Cortex of kidney (tissue), 1 donor: ENCODE measurements at places on chromosomes 7 and 10.

GRCh38 chr7:143316492-143316891 lies 581 bp downstream of the CLCN1 start:
- DNase-seq, result no peak

DNA sequence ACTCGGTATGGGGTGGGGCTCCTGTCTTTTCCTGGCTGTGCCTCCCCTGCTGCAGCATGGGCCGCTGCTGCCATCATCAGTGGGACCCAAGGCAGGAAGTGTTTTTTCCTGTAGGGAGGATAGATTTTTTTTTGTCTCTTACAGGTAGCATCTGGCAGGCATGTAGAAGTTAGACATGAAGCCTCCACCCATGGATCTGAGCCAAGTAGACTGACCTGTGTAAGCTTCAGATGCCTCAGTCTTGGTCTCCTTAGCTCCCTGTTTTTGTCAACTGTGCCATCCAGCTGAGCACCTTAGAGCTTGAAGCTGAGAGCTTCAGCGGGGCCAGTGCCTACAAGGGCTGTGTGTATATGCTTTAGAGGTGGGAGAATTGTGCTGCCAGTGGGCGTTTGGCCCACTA lies 93.5 kb downstream of the AUTS2 start:
- no peak for DNase-seq

DNA sequence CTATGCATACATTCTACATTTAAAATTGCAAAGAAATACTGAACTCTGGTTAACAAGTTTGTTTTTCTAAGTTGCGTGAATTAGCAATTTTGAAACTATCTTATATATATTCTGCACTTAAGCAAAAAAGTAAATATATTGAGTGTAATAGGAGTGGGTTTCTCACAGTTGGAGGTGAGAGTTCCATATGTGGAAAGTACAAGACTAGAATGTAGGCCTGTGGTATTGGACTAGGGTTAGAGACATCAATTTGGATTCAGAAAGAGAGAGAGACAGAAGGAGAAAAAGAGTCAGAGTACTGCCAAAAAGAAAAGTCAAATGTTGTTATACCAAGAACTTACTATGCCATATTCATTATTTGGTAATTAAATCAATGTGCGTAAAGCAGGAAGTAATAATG lies 47.3 kb upstream of the ITGB8 start:
- no peak for DNase-seq

DNA sequence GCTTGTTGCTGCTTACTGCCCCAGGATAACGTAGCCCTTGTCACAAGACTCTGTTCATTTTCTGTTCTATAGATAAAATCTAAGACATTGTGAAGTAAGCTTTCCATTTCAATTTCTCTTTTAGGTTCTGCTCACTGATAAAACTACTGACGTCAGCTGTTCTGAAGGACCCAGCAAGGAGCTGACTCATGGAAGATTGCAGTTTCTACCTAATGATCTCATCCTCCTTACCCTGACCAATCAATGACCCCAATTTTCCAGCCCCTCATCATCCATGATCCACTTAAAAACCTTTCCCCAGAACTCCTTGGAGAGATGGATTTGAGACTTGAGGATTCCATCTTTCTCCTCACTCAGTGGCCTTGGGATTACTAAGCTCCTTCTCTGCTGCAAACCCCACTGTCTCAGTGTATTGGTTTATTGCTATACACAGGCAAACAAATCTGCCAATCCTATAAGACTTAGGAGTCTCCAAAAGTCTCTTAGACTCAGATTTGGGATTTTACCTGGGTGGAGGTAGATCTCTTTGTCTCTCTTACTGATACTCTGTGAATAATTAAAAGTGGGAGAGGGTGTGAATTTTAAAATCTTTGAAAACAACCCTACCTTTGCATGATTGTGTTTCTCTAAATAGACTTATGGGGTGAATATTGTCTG lies 109.2 kb upstream of the TRIM24 start:
- DNase-seq, result no peak

DNA sequence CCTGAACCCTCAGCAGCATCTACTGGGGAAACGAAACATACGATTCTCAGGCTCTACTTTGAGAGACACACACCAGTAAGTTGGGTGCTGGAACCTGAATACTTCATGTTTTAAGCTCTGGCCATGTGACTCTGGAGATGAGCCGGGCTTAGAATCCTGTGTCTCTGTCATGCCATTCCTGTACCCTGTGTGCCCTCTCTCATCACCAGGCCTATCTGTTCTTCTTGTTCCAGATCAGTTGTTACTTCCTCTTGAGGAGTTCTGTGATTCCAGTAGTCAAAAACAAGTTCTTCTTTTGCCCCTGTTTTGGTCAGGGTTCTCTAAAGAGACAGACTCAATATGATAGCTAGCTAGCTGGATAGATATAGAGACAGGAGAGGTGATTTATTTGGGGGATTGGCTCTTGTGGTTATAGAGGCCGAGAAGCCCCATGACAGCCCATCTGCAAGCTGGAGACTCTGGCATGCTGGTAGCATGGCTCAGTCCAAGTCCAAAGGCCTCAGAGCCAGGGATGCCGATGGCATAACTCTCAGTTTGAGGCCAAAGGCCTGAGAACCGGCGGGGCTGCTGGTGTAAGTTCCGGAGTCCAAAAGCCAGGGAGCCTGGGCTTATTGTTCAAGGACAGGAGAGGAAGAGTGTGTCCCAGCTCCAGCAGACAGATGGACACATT lies 54.3 kb downstream of the CHN2 start:
- no peak for DNase-seq

- no peak for DNase-seq
Measured at GRCh38 chr10:71242622-71243009, 30.2 kb downstream of the UNC5B start.

DNA sequence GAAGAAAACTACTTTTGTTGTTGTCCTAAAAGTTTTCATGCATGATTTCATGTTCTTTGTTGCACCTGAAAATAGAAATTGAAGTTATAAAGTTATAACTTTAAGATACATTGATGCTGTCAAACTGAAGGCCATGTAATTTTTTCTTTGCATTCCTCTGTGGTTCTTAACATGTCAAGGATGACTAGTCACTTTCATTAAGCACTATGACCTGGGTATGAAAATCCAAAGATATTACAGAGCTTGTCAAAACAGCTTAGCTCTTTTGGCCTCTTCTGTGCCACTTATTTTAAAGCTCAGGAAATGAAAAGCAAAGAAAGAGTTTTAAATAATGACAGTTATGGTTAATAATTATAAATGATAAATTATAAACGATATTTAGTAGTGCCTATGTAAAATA lies 241.6 kb upstream of the CACNA2D1 start:
- DNase-seq, result no peak

- DNase-seq, result no peak
Measured at GRCh38 chr10:66833861-66834260, 92.0 kb upstream of the LRRTM3 start.

DNA sequence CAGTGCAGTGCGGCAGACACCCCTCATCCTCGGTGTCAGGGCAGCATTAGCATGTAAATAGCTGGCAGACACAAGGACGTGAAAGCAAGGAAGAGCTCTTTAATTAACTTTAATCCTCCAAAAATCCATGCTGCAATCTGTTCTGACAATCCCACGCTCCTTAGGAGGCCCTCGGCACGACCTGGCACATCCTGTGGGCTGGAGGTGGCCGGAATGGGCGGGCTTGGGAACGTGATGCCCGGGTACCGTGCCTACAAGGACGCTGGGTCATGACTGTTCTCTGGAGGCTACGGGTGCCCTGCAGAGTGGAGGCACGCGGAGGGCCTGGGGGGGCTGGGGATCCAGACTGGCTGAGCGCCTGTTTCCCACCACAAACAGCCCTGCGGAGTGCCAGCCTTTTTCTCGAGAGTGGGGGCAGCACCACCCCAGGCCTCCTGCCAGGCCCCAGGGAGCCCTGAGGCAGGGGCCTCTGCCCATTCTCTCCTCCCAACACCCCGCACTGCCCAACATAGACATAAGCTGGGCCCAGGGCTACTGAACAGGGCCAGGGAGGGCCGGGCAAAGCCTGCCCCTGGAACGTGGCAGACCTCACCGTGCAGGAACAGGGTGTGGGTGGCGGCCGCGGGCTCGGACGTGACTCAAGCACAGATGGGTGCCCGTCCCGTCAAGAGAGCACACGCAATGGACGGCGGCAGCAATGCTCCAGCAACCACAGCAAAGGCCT lies 189.3 kb downstream of the MAD1L1 start:
- no peak for DNase-seq

- no peak for DNase-seq
Measured at GRCh38 chr7:150973571-150974451, 4.3 kb downstream of the KCNH2 start.

GRCh38 chr7:7479275-7479805 lies 56.3 kb downstream of the COL28A1 start:
- DNase-seq, result no peak

GRCh38 chr10:87860156-87860795 lies 3.1 kb downstream of the KLLN start:
- no peak for DNase-seq

GRCh38 chr7:1917221-1918062 lies 247.4 kb downstream of the ELFN1 start:
- DNase-seq, result no peak

DNA sequence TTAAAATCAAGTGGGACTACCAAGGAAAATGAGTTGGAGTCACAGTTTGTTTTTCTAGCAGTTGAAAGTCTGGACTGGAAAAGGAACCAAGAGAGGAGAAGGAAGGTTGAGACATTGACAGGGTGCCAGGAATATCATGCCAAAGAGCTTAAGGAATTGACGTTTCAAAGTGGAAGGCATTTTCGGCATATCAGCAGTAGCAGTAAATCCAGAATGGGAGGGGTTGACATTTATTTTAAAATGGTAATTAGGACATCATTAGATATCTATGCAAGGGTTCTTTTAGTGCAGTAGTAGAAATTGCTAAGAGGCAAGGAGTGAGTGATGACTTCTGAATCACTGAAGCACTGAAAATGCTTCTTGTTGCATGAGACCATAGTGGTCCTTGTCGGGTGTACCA lies 335.9 kb upstream of the PLXDC2 start:
- DNase-seq, result no peak

- DNase-seq, result no peak
Measured at GRCh38 chr10:125296598-125296997, 136.2 kb upstream of the CTBP2 start.

- DNase-seq, result no peak
Measured at GRCh38 chr10:14904316-14904732, 25.7 kb downstream of the SUV39H2 start.

- DNase-seq, result no peak
Measured at GRCh38 chr7:114507381-114507780, 92.8 kb downstream of the FOXP2 start.

DNA sequence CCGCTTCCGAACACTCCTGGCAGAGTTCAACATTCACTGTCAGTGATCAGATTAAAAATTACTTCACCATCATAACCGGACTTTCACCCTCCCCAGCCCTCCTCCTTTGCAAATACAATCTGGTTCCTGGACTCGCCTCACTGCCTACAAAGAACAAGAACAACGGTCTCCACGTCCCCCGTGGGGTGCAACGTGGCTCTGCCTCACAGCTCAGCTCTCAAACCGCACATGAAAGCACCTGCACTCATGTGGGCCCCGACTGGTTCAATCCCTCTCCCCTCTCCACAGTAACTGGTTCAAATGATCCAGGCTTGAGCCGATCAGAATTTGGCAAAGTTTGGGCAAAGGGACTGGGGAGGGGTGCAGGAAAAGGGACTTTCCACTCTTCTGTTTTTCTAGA lies 21.0 kb downstream of the ASB13 start:
- no peak for DNase-seq

DNA sequence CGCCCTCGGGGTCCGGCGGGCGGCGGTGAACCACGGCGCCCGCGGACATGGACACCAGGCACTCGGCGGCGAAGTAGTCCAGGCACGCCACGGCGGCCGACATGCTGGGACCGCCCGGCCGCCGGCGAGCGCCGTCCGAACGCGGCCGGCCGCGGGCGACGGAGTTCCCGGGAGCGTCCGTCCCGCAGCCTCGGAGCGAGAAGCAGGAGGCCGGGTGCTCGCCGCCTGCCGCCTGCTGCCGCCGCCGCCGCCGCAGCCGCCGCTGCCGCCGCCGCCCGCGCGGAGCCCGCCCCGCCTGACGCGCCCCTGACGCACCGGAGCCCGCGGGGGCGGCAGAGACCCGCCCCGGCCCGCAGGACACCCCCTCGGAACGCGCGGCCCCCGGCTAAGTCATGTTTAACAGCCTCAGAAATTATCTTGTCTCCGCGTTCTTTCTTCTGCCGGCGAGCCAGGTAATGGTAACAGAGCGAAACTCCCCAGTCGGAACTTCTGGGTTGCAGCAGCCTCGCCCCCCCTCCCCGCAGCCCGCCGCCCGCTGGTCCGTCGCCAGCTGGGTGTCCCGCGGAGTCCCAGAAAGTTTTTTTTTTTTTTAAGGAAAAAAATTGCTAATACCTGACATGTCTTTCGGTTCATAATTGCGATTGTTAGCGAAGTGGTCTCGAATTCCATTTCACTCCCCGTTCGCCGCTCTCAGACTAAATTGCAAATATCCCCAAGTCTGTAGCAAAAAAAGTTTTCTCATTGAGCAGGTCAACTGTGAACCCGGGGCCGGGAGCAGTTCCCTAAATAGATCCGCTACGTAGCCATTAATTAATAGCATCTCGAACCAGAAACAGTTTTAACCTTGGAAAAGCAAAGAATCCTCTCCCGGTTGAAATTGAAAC lies at the start of gene KLF14:
Gene KLF14 (minus strand): TSS at position 277 of the 884 bp plus-strand sequence. CDS start 174 bp downstream, at position 103.
- no peak for DNase-seq

- no peak for DNase-seq
Measured at GRCh38 chr10:69239816-69240434, 19.8 kb downstream of the HKDC1 start.

DNA sequence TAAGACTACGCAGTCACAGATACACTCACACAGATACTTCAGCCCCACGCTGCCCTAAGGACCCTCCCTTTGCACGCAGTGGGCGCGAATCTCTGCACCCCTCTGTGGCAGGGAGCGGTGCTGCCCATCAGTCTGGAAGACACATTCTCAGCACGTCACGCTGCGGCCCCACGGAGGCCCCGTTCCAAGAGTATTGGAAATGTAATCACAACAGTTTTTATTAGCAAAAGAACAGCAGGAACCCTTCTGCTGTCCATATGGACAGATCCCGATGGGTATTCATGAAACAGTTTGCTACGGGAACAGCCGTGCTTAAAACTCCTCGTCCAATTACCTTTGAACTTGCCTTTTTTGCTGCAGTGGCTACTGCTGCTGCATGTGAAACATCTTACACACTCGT lies 131.0 kb downstream of the RPS24 start:
- DNase-seq, result no peak

DNA sequence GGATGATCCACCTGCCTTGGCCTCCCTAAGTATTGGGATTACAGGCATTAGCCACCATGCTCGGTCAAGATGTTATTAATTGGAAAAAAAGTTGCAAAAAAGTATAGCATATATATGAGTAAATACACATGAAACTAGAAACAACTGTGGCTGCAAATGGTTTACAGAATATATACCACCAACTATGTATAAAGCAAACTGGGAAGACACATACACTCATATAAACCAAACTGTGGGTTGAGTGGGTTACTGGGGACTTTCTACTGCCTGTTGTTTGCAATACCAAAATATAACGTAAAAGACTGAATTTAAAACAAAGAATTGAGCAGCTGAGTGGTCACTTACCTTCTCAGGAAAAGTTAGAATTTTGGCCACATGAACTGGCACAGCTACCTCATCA lies 8.1 kb downstream of the POLR3A start:
- no peak for DNase-seq

- DNase-seq, result no peak
Measured at GRCh38 chr10:131902211-131902610, 1.4 kb downstream of the PPP2R2D start.

GRCh38 chr7:63789378-63790176 lies 209.1 kb upstream of the ZNF722 start:
- no peak for DNase-seq

- no peak for DNase-seq
Measured at GRCh38 chr7:157824011-157824818, 487.4 kb downstream of the DNAJB6 start.

GRCh38 chr7:415646-416525 lies 103.8 kb downstream of the PDGFA start:
- DNase-seq, result no peak
